NCI-H774 (cell line): ENCODE measurements at places on chromosomes 11 and 22.

DNA sequence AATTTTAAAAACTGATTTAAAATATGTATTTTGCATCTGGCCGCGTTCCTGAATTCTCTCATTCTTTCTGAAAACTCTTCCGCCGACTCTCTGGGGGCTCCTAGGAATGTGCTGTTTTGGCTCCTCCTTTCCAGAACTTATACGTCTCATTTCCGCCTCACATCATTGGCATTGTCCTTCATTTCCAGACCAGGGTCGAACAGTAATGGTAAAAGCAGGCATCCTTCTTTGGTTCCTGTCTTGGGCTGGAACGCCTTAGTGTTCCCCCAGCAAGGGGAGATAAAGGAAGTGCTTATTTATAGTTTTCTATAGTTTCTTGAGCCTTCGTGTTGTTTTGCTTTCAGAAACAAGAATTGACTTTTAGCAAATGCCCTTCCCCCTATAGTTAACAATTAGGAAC is 10.9 kb upstream of the TNNT3 start:
- no peak for DNase-seq

DNA sequence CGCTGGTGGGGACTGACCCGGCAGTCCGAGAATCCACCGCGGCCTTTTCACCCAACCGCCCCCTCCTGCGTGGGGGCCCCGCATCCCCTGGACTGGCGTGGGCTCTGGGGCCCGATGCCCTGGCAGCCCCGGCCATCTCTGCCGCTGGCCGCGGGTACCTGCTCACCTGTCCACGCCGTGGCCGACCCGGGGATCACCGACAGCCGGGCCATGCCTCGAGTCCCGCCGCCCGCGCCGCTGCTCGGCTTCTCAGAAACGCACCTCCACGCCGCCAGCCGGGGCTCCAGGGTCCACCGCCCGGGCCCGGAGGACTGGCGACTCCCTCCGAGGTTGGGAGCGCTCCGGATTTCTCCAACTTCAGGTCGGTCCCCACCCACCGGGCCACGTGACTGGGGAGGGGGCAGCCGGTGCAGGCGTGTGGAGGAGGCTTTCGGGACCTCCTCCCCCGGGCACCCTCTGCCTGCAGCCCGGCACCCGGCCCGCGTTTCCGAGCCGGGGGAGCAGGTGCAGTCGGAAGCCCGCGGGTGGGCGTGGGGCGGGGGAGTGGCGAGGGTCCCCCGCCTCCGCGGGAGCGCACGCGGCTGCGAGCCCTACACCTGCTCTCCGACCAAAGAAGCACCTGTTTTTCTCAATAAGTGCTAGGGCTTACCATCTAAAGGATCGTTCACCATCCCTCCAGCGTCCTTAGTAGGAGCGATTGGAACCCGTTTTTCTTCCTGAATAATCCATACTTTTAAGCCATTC is 554 bp upstream of the NRIP3 start:
- DNase-seq = no peak

DNA sequence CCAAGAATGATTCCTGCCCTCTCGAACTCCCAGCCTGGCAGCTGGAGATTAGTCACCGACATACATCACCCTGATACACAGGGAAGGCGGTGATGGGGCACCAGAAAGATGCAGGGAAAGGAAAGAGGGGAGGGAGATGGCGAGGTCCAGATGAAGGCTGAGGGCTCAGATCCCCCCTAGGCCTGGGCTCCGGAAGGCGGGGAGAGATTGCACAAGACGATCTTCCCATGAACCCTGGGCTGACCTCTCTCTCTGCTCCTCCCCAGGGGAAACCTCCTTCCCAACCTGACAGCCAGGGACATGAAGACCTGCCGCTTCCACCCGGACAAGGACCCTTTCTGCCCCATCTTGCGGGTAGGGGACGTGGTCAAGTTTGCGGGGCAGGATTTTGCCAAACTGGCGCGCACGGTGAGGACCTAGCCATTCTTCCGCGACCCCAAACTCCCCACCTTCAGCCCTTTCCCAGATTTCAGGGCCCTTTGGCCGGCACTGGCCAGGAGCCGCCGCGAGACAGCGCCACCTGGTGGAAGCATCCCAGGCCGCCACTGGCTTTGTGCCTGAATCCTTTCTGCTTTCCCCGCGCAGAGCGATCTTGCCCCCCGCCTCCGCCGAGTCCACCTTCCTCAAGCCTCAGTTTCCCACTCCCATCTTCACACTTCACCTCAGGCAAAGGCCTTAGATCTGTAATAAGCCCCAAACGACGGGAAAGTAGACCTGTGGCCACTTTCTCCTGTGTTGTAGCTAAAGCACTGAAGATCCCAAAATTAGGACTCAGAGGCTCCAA is 11.5 kb downstream of the P2RX3 start:
- DNase-seq = peak; percentile 30

DNA sequence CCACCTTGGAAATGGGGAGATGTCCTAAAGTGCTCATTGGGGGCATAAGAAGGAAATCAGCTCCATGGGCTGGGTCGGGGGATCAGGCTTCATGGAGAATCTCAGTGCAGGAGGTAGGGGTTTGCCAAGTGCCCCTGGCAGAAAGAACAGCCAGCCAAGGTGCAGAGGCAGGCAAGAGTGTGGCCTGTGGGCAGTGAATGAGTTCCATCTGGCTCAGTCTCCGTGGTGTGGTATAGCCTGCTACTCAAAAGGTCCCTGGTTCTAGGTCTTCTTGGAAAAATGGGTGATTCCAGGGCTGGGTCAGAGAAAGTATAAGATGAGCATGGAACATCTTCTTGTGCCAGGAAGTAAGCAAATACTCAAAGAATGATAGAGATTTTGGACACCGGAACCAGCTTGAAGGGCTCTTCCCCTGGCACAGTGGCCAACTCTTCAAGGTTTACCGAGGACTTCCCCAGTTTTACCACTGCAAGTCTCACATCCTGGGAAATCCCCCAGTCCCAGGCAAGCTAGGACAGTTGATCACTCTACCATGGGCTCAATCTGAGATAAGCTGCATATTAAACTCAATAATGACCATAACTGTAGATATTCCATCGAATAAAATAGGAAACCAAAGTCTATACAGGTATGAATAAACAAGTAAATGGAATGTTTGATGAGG is 10.6 kb upstream of the ARAP1 start:
- DNase-seq = no peak

GRCh38 chr11:10109806-10110205 is 184.2 kb downstream of the SBF2 start:
- DNase-seq = no peak

DNA sequence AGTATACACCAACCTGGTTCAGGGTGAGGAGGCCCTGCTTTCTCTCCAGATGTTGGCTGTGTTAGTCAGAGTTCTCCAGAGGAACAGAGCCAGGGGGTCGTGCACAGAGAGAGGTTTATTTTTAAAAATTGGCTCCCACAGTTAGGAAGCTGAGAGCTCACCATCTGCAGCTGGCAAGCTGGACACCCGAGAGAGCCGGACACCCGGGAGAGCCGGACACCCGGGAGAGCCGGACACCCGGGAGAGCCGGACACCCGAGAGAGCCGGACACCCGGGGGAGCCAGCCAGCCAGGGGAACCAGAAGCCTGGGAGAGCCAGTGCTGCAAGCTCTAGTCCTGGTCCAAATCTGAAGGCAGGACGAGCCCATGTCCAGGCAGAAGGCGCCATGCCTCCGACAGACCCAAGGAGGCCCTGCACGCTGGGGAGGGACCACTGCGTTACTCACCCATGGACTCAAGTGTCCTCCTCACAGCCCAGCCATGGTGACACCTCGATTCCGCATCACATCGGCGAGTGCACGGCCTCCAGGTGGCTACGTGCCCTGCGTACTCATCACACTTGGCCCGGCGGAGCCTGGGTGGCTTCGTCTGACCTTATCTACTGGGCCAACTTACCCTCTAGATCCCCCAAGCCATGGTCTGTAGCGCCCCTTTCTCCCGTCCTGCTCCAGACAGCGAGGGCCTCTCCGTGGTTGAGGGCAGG is 99.0 kb downstream of the BRD1 start:
- no peak for DNase-seq
